Amniotic stem cell (primary cell): ENCODE measurements at places on chromosomes 3 and 15.

GRCh38 chr3:32630266-32630665 lies 54.7 kb upstream of the CNOT10 start:
- no peak for DNase-seq

GRCh38 chr15:100596792-100597191 lies 5.2 kb downstream of the LINS1 start:
- no peak for DNase-seq

DNA sequence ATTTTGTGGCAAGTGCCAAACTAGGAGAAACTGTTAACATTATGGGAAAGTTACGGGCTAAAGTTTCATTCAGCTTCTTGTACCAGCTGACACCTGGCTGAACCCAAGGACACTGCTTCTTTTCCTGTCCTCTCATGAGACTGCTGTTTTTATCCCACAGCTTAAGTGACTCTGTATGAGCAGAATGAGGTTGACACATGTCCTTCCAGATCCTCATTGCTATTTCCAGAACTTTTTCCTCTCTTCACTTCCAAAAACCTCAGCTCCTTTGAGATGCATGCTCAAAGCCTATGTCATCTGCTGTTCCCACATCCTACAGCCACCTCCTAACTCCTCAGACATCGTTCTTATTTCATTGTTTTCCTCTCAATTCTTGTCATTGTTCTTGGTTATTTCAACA lies 183.6 kb downstream of the DCLK3 start:
- no peak for DNase-seq

GRCh38 chr3:10771486-10772270 lies 44.4 kb upstream of the SLC6A11 start:
- no peak for DNase-seq

- no peak for DNase-seq
Measured at GRCh38 chr15:31179693-31180092, 78.2 kb upstream of the TRPM1 start.

DNA sequence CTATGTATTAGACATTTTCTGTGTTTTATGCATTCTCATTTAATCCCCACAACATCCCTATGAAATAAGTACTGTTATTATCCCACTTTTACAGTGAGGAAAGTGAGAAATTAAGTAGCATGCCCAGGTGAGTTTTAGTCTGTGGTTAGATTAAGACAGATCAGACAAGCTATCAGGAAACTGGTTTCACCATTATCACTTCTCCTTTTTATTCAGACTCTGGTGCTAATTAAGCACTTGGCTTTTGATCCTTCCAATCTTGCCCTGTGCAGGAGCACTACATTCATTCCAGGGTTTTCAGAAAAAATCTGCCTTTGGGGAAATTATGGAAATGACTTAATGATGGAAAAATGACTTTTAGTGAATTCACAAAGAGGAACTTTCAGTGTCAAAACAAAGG lies 115.2 kb downstream of the TMEM108 start:
- no peak for DNase-seq

DNA sequence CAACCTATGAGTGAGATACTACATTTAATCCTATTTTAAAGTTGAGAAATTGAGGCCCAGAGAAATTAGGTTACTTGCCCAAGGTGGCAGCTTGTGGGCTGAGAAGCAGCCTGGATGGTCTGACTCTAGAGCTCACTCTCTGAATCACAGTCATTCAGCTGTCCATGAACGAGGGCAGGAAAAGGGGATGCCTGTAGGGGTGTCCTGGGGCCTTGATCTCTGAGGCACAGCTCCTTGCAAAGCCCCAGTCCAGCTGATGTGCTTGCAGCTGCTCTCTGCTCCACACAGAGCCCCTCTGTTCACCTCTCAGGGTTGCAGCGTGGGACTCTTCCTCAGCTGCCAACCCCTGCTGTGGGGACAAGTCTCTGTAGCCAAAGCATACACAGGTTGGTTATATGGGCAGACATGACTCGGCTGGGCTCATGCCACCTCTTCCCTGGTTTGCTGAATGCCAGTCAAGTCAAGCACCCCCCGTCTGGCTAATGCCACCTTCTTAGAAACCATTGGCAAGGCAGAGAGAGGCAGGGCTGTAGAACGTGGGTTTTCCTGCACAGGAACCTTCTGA lies 56.8 kb downstream of the GASK1A start:
- DNase-seq, result no peak

GRCh38 chr3:122789585-122790273 lies 3.9 kb downstream of the HSPBAP1 start:
- DNase-seq, result no peak

DNA sequence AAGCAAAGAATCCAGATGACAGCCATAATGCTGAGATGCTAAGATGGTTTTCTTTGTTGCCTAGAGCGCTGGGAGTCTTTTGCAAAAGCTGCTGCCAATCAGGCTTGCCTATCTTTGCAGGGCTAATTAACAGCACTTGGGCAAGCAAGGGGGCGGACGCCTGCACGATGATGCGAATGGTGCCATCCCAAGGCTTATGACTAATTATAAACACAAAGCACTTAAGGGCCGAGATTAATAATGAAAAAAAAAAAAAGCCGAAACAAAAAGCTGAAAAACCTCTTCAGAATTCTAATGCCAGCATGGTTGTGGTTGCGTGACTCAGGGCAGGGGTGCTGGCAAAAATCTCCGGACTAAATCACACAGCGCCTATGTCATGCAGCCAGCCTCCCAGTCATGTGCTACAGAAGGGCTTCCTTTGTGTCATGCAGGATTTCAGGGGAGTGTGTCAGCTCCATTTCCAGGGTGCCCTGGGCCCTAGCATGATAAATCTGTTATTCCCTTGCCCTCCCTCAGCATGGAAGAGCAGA lies 185.0 kb upstream of the ANKRD28 start:
- DNase-seq, result peak; percentile 92

GRCh38 chr3:48130321-48130904 lies 57.8 kb downstream of the CDC25A start:
- DNase-seq, result no peak

- no peak for DNase-seq
Measured at GRCh38 chr3:148763986-148764935, 63.4 kb upstream of the CPB1 start.

- no peak for DNase-seq
Measured at GRCh38 chr15:51917493-51917892, 54.1 kb downstream of the LEO1 start.

GRCh38 chr3:30826531-30826942 lies 67.9 kb downstream of the GADL1 start:
- no peak for DNase-seq

- no peak for DNase-seq
Measured at GRCh38 chr15:72146934-72147333, 28.7 kb downstream of the SENP8 start.

- no peak for DNase-seq
Measured at GRCh38 chr3:58625196-58625824, 41.3 kb downstream of the FAM3D start.

GRCh38 chr3:132433121-132433520 lies 15.8 kb downstream of the DNAJC13 start:
- DNase-seq, result no peak

DNA sequence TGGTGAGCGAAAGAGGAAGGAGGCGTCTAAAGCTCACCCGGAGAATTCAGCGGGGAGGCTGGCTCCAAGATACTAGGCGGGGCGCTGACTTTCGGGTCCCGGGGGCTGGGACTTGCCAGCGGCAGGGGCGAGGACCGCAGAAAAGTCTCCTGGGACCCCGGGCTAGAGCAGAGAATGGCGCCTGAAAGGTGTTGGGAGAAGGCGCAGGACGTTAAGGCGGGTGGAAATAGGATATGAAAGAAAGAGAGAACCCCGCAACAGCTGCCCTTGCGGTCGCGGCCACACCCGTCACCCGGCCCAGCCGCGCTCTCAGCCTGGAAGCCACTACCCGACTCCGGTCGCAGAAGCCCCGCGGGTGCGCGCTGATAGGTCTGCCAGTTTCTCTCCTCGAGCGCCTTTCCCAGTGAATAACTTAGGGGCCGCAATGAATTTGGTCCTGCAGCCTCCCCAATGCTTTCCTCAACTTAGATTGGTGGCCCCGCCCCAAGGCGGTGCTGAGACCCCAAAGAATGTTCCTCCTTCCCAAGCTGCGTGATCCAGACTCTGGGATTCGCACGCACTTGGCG lies 604 bp downstream of the LTK start:
- no peak for DNase-seq

DNA sequence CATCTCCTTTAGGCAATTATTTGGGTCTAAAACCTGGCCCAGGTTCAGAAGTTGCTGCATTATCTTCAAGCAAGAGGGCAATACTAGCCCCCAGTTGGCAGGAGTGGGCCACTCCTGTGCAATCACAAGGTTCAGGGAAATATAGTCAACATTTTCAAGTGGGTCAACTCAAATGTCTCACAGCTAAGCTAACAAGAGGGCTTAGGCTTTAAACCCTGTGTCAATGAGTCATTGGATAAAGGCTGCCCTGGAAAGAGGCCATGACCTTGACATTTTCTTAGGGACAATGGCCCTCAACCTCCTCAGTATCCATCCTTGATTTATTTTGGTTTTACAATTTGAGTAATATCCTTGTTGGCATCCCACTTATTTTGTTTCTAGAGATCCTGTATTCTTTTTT lies 73.5 kb upstream of the DCP1A start:
- DNase-seq, result no peak

DNA sequence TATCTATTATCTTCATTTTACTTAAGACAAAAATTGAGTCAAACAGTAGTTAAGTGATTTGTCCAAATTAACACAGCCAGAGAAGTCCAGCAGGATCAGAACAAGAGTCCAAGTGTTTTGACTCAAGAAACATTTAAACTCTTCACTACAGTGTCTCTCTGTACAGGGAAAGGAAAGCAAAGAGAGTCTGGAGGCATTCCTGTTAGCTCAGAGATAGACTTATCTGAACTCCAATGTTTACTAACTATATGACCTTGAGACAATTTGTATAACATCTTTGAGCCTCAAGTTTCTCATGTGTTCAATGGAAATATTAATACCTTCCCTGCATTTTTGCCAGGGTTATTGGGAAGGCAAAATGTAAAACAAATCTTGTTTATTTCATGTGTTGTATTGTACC lies 849.1 kb downstream of the DIPK2A start:
- DNase-seq, result no peak

- DNase-seq, result no peak
Measured at GRCh38 chr15:88098361-88098760, 158.2 kb downstream of the NTRK3 start.

GRCh38 chr3:45546716-45547701 lies 47.5 kb upstream of the LIMD1 start:
- no peak for DNase-seq

- DNase-seq, result no peak
Measured at GRCh38 chr15:31387479-31388118, 61.0 kb downstream of the KLF13 start.

- no peak for DNase-seq
Measured at GRCh38 chr3:158308236-158308928, 198.5 kb downstream of the RSRC1 start.

- no peak for DNase-seq
Measured at GRCh38 chr3:52854013-52854412, 19.2 kb upstream of the MUSTN1 start.
